HepG2 (cell line): ENCODE measurements at places on chromosomes 7 and 10. TPM values are rescaled to one million over a fixed set of nuclear protein-coding genes. Genes with fewer than 3 reads are reported as not detected.

DNA sequence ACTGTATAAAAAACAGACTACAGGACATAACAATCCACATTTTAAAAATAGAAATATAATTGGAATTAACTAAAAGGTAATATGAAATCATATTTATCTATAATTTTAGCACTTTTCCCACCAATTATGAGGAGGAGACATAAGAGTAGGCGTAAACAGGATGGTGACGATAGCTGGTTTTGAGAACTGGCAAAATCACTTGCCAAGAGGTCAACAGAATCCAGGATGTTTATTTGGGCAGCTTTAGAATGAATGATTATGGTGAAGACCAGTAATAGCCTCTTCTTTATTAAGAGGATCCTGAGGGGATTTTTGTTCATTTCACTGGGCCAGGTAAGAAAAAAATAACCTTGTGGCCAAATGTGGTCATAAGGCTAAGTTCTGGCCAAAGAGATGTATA, 67.2 kb downstream of the TPK1 start:
- H3K4me1 ChIP-seq: no peaks in the 10 kb centered on the region
- no peak overlapping the region for H3K4me3 ChIP-seq
- H3K36me3 ChIP-seq: no peaks in the 10 kb centered on the region
- H3K27ac ChIP-seq: no peak overlapping the region
- no peak for DNase-seq

Gene NPY4R2
- not detected in 2 replicates for total RNA-seq

DNA sequence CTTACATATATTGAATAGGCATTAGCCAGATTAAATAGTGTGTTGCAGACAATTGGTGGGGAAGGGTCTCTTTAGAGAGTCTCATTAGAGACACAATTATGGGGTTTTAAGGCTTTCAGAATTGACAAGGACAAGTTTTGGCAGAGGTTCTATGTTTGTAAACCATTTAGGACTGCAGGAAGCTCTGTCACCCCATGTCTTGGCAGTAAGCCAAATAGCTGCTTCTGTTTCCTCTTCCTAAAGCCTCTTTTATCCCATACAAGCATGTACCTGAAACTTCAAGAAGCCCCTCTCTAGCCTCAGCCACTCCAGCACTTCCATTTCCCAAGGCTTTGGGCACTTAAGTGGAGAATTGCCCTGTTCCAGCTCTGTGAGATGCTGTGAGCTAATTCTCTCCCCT, 21.8 kb upstream of the LRRC4 start:
- no peak overlapping the region for H3K27ac ChIP-seq
- H3K27me3 ChIP-seq: no peaks in the 10 kb centered on the region
- no peaks in the 10 kb centered on the region for H3K4me1 ChIP-seq
- no peak overlapping the region for H3K4me3 ChIP-seq

Gene NXPH1
- total RNA-seq: not detected in 2 replicates

- H3K27me3 ChIP-seq: peaks cover 1% of the 10 kb centered on the region; the same call in 1 of the 2 replicates
- no peak overlapping the region for H3K27ac ChIP-seq
- H3K36me3 ChIP-seq: no peaks in the 10 kb centered on the region
Measured at GRCh38 chr10:123673198-123673597, 7.0 kb downstream of the GPR26 start.
